ENCODE measurements at places on chromosomes 13 and 19.
A peak's percentile ranks its signal among the peaks of the same experiment; 100 is the strongest.

- DNase-seq: no peak
Observed at GRCh38 chr13:31038834-31039552, 106.5 kb downstream of the TEX26 start.

GRCh38 chr13:106990594-106990993 lies 422.7 kb upstream of the ARGLU1 start:
- no peak for DNase-seq

GRCh38 chr19:1810439-1811160 lies 1.5 kb downstream of the ATP8B3 start:
- no peak for DNase-seq

GRCh38 chr19:11504502-11505031 lies 1.1 kb downstream of the ZNF653 start:
- no peak for DNase-seq

DNA sequence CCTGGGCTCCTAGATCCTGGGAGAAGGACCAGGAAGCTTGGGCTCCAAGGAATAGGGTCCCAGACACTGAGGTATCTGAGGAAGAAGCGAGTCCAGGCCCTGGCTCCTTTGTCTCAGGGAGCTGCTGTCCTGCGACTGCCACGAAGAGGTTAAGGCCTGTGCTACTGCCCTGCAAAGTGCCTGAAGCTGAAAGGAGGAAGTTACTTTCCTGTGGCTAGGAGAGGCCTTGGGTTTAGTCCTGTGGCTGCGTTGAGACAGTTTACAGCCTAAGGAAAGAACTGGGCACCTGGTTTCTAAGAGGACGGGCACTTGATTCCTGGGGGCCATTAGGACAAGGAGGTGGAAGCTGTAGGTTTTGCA lies 2.8 kb downstream of the MYADM start:
- no peak for DNase-seq

- DNase-seq: no peak
Observed at GRCh38 chr19:17963936-17964691, 2.8 kb upstream of the KCNN1 start.

- DNase-seq: peak; percentile 74
Observed at GRCh38 chr19:16327911-16328823, 3.5 kb downstream of the KLF2 start.

DNA sequence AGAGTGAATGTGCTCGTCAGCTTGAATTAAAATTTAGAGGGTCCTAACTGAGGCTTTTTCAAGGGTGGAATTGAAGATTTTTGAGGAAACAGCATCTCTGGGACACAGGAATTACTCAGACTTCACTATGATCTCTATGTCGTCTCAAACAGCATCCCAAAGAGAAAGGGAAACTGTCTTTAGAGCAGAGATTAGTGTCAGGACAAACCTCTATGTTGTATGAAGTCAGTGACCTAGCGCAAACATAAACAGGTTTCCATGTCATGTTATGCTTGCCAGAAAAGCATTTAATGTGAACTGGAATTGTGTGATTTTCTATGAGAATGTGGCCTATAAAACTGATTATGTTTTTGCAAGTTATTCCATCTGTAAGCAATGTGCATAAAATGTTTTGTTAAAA lies 573.7 kb downstream of the GPC6 start:
- DNase-seq: no peak

GRCh38 chr19:4241824-4242430 lies 5.0 kb upstream of the YJU2 start:
- DNase-seq: no peak

DNA sequence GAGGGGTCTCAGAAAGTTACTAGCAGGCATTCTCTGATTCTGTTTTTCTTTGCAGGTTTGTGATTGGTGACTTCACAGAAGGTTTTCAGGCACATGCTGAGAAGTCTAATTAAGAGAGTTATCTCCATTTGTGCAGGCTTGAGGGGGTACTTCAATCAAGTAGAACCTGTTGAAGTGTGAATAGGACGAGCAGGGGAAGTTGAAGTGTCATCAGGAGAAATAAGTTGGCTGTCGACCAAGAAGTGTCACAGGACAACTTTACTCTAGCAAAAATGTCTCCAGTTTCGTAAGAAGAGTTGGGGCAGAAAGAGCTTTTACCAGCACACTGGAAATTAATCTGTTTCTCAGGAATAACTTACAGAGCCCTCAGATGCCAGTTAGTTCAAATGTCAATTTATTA lies 576.5 kb upstream of the SLITRK5 start:
- DNase-seq: no peak

GRCh38 chr13:101390461-101390860 lies 25.8 kb downstream of the NALCN start:
- DNase-seq: no peak

GRCh38 chr13:83117046-83117445 lies 765.2 kb downstream of the SLITRK1 start:
- no peak for DNase-seq

DNA sequence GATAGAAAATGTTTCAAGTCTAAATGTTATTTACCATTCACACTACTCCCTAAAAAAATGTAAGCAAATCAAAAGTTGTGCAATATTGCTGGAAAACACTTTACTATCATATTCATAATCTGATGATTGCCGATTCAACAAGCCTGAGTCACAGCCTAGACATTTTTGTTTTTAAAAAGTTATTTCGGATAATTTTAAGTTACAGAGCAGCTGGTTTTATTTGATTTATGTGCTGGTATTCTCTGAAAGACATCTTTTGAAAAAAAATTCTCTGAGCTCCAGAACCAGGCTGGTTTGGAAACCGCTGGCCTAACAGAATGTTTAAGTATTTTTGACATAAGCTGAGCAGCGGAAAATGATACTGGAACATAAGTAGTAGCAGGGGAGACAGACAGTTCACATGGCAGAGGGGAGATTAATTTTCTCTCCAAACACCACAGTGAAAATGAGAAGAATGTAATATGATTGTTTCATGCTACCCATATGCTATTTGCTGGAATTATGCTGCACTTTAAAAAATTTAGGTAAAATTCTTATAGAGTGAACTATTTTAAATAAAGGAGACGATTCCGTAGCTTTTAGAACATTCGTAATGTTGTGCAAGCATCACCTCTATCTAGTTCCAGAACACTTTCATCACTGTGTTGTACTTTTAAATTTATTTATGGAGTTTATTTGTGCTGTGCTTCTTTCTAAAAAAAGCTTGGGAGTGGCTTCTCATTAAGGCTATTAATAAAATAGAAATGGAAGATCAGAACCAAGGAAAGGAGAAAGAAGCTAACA lies 36.1 kb downstream of the TBC1D4 start:
- DNase-seq: no peak

GRCh38 chr13:77353995-77354394 lies 27.1 kb upstream of the MYCBP2 start:
- DNase-seq: no peak

DNA sequence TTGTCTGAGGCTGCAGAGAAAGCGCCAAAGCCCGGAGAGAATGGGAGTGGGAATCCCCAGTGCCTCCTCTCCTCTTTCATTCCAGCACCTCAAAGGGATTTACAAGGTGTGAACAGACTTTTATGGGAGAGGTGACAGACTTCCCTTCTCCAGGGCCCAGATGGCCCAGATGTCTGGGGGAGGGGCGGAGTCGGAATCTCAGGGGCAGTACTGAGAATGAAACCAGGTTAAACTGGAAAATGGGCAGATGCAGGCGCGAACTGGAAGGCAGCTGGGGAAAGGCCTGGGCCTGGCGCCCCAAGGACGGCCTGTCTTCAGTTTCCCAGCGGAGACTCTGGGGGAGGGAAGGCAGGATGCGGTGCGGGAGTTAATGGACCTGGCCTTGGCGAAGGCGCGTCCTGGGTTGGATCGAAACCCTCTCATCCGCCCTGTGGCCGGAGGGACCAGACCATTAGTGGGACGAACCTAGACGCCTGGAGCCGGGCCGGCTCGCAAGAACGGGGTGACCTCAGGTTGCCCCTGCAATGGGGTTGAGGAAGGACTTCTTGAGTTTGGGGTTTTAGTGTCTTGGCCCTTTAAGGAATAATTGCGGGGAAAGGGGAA lies 592 bp upstream of the TRIP10 start:
- DNase-seq: no peak

GRCh38 chr13:109919715-109920375 lies 133.5 kb upstream of the IRS2 start:
- no peak for DNase-seq

- DNase-seq: peak; percentile 91
Observed at GRCh38 chr13:44904967-44905366, 84.3 kb downstream of the NUFIP1 start.

Measured in skeletal muscle cell (primary cell).